ENCODE measurements at places on chromosomes 1 and 21.

DNA sequence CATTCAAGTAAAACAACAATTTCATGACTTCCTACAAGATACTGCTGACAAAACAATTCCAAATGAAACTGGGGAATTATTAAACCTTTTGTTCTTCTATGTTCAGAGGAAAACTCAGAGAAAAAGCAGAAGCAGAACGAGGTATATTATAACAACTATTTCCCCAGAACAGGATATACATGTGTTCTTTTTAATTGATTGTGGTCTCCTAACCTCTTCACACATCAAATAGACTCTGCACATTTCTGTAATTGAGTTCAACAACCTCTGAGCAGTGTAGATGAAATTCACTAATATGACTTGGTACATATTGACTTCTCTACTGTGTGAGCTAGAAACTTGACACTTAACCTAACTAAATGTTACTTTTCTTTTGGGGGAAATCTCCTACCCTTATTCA is 584.2 kb downstream of the NEGR1 start:
- no peak overlapping the region for H3K27ac ChIP-seq
- H3K4me1 ChIP-seq = no peaks in the 10 kb centered on the region
- no peak for DNase-seq
- H3K36me3 ChIP-seq = no peaks in the 10 kb centered on the region
- H3K27me3 ChIP-seq = no peaks in the 10 kb centered on the region
- no peak overlapping the region for H3K4me3 ChIP-seq

DNA sequence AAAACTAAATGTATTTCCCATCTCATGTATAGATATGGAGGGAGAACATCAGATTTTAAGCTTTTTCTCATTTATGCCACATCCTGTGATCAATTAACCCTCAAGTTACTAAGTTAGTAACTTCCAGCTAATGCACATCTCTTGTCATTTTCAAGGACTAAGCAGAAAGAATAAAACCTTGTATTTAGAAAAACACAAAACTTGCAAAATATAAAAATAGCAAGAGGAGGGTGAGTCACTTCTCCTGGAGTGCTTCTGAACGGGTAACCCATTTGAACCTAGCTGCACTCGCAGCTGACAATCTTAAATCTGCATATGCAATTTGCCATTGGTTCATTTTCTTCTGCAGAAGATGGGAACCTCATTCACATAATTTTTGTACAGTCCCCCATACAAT is 500.5 kb downstream of the SETD4 start:
- H3K27me3 ChIP-seq = 0 out of 3 replicates have a peak, but pooled peaks cover 2% of the 10 kb centered on the region
- DNase-seq = no peak
- H3K36me3 ChIP-seq = no peaks in the 10 kb centered on the region
- no peak overlapping the region for H3K4me3 ChIP-seq
- H3K4me1 ChIP-seq = peaks cover 8% of the 10 kb centered on the region

GRCh38 chr21:14572204-14572780 is 26.2 kb upstream of the SAMSN1 start:
- no peak overlapping the region for H3K27ac ChIP-seq
- no peaks in the 10 kb centered on the region for H3K27me3 ChIP-seq
- no peak for DNase-seq
- H3K4me1 ChIP-seq = no peaks in the 10 kb centered on the region
- no peaks in the 10 kb centered on the region for H3K36me3 ChIP-seq

GRCh38 chr1:179251675-179252074 is 22.2 kb upstream of the ABL2 start:
- DNase-seq = no peak
- H3K27ac ChIP-seq = no peak overlapping the region
- H3K4me3 ChIP-seq = no peak overlapping the region

All from K562 (cell line).